ENCODE measurements at places on chromosomes 13 and 19.

GRCh38 chr19:46785980-46786235, 2.5 kb downstream of the SLC1A5 start:
- no peak for DNase-seq

DNA sequence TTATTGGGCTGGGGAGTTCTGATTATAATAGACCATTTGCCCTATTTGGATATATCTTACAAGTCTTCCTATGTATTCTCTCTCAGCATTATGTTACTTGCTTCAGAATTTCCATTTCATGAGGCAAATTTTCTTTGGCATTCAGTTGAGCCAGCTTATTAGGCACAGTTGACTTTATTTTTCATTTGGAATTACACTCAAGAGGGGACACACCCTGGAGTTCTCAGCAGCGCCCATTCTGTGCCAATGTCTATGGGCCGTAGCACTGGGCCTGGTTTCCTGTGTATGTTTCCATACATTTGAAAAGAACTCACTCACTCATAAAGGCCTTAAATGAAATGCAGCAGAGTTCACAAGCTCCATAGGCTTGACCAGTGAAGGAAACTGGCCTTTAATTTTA, 138.5 kb downstream of the KLF12 start:
- no peak for DNase-seq

DNA sequence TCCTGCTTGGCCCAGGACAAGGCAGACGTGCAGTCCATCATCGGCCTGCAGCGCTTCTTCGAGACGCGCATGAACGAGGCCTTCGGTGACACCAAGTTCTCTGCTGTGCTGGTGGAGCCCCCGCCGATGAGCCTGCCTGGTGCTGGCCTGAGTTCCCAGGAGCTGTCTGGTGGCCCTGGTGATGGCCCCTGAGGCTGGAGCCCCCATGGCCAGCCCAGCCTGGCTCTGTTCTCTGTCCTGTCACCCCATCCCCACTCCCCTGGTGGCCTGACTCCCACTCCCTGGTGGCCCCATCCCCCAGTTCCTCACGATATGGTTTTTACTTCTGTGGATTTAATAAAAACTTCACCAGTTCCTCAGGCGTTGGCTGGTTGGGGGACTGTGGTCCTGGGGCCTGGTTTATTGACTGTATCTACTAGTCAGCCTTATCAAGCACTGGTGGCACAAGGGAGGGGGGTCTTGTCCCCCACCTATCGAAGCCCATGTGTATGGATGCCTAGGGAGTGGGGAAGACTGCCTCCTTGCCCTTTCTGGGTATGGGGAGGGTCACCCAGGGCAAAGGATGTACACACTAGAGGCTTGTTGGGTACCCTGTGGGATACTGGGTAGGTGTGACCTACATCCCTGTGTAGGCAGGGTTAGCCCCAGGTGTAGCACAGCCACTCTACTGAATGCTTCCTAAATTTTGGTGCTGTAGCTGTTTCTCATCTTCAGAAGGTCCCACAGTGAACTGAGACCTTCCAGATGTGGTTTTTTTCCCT, 4.4 kb downstream of the CHMP2A start:
- DNase-seq, result no peak

DNA sequence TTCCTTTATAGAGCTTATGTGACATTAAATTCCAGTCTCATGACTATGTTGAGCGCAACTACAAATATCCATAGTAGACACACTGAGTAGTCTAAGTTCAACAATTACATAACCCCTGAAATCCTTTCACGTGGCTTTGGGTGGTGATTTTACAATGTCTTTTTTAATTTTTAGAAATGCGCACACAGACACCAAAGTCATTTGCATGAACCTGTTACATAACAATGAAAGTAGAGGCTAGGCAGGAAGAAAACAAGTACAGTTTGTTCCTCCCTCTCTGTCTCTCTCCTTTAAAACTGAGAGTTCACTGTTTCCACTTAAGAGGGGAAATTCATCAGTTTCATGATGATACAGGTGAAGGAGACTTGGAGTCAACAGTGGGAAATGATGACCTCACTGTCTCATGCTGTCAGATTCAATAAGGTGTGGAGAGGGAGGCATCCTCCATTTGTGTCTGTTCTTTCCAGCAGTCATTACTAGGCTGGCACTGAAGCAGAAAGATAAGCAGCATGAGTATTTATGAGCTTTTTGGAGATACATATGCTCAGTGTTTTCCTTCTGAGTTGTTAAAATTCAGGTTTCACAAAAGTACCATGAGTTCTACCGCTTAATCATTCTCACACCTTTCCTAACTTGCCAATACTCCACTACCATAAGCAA, 201.8 kb downstream of the LHFPL6 start:
- no peak for DNase-seq

DNA sequence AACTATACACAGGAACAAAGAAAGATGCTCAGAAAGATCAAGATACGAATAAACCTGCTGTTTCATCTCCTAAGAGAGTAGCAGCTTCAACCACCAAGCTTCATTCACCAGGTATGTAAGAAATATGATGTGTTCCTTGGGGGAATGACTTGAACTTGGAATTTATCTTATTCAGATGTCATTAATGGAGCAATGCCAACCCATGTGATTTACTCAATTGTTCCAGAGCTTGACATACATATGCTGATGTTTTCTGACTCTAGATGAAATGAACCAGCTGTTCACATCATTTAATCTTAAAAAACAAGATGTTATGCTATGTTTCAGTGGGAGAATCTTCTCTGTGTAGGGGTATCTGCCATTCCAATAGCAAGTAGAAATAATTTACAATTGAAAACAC, 270.9 kb downstream of the SLC7A1 start:
- no peak for DNase-seq

DNA sequence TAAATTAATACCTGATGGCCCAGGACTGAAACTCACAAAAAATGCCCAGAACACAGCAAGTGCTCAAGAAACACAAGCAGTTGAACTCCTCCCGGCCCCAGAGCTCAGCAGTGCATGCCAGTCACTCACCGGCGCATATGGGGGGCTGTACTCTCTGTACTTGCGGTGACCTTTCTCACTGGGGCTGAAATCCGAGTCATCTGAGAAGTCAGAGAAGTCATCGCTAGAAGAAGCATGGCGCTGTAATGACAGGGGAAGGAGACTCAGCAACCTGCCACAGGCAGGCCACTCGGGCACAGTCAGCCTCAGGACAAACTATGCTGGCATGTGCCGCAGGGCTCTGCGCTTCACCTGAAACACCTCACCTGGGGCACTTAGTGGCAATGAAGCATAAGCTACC, 19.7 kb downstream of the ZC3H4 start:
- peak; percentile 40 for DNase-seq

GRCh38 chr19:372306-372890, 27.8 kb upstream of the MIER2 start:
- peak; percentile 90 for DNase-seq

GRCh38 chr13:51623473-51623872, 39.2 kb downstream of the WDFY2 start:
- DNase-seq, result no peak

DNA sequence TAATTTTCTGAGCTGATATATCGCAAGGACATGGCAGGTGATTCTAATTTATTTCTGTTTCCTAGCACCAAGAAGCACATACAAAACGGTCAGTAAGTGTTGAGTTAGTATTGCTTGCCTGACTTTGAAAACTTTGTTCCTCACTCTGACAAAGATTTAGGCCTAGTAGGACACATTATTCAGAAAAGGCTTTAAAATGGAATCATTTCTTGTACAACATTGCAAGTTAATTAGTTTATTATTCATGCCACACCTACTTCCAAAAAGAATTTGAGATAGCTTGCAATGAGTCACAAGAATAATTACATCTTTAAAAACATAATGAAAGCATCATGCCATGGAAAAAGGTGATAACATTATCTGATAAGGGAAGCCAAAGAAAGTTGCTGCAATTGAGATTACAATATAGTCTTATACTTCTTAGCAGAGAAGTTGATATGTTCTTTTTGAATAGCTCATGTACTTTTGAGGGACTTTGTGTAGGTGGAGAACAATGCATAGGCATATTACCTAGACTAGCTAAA, 474.2 kb downstream of the KLF5 start:
- DNase-seq, result no peak

All from cardiac muscle cell (in vitro differentiated cells and primary cell).